MG63 (cell line): ENCODE measurements at places on chromosomes 6 and 20. TPM values are rescaled to one million over a fixed set of nuclear protein-coding genes. Genes with fewer than 3 reads are reported as not detected.

GRCh38 chr6:99416226-99416625, 8.9 kb downstream of the PNISR start:
- DNase-seq, result no peak

DNA sequence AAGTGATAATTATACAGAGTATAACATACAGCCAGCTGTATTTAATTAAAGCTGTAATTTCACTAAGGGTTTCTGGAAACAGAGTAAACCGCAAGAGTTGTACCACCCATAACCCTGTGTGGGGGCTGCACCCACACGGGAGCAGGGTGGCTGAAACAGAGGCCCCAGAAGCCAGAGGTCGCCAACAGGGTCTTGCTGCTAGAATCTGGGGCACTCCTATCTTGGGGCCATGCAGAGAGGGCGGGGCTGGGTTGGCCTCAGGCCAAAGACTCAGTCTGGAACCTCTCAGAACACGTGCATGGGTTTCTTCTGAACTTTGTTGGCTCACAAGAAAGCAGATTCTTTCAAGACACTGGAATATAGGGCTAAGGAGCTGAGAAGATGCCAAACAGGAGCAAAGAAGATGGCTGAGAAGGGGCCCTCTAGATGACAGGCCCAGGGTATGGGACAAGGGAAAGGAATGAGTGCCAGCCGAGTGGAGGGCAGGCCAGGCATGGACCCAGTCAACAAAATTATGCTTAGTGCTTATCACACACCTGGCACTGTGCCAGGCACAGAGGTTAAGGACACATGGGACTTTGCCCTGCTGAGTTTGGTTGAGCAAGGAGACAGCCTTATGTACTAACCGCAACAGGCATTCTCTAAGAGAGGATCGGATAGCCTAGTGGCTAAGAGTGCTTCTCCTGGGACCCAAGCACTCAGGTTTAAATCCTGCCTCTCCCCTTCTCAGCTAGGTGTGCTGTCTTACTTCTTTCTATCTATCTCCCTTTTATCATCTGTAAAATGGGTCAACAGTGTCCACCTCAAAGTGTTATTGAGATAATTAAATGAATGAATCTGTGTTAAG, 96.6 kb upstream of the FOXP4 start:
- no peak for DNase-seq

DNA sequence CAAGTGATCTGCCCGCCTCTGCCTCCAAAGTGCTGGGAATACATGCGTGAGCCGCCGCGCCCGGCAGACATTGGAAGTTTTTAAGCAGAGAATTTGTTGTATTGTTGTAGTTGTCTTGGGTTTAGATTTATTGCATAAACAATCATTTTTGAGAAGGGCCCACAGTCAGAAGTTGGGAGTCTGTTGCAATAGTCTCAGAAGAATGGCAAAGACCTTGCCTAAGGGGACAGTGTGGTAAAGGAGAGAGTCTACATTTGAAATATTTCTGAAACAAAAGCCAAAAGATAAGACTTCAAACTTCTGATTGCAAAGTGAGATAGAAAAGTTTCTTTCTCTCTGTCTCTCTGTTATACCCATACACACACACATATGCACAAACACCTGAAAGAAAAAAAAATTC, 22.5 kb downstream of the HFE start:
- DNase-seq, result no peak

DNA sequence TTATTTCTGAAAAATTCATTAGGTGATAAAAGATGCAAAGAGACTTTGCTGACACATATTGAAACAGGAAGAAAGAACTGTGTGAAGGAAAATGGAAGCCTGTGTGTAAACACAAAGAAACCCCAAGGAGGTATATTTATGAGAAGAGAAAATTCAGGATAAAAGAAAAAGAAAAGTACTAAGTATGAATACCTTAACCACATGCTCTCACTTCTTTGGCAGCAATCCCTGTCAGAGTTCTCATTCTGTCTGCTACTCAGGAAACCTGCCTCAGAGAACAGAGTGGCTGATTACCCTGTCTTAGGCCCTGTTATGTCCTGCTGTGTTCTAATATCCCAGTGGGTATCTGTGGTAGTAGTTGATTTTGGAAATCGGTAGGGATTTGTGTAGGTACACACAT, 457.9 kb downstream of the TBC1D32 start:
- DNase-seq, result no peak

The TMX4 gene
- 6.9 and 8.1 TPM in 2 replicates for total RNA-seq

The BTBD9 gene
- 4.5 and 14.2 TPM in 2 replicates for total RNA-seq

The HLA-DOB gene
- total RNA-seq, result 1.8 and 8.2 TPM in 2 replicates

The POPDC3 gene
- 1.8 and 2.2 TPM in 2 replicates for total RNA-seq
